NCI-H1694 treated with DMSO at 0.1 percent for 48 hours (cell line): ENCODE measurements at places on chromosomes 11 and 22.

DNA sequence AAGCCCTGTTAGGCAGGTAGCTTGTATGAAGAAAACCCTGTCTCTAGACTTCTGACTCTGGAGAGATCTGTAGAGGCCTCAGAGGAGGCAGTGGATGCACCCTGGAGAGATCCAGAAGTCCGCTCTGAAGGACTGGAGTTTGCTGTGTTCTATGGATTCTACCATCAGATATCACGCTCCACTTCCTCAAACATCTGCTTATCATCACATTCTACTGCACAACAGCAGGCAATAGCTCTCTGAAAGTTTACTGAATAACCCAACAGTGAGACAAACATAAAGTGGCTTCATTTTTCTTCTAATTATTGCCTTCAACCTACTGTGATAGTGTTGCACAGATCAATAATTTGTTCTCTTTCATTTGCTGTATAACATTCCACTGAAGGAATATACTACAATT, 59.0 kb upstream of the OR9Q1 start:
- DNase-seq, result no peak

GRCh38 chr11:110955776-110956175, 243.5 kb upstream of the ARHGAP20 start:
- DNase-seq, result no peak

GRCh38 chr11:68983801-68984200, 3.0 kb upstream of the MRGPRD start:
- DNase-seq, result no peak

DNA sequence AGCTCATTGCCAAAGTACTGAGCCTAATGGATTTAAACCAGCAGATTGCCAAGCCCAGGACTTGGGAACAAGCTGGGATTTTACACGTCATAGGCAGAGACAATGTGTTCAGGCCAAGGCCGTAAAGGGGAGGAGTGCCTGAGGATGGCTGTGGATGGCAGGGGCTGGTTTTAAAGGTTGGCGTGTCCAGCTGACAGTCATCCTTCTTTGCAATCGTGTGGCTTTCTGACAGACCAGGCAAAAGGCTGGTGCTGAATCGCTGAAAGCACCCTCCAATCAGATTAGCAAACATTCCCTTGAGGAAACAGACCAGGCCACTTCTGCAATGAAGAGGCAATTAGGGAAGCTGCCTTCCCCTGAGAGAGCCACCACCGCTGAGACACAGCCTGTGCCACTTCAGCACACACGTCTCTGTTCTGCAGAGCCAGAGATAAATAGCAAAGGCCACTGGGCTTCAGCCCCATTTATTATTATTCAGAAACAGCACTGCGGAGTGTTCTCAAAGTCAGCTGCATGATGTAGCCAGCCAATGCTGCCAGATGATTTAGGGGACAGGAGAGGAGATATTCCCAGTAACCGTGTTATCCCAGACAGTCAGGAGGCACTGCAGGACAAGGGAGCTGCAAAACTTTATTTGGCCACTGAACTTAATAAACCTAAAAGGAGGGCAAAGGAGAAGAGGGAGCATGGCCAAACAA, 54.2 kb upstream of the CSNK2A3 start:
- DNase-seq, result no peak

DNA sequence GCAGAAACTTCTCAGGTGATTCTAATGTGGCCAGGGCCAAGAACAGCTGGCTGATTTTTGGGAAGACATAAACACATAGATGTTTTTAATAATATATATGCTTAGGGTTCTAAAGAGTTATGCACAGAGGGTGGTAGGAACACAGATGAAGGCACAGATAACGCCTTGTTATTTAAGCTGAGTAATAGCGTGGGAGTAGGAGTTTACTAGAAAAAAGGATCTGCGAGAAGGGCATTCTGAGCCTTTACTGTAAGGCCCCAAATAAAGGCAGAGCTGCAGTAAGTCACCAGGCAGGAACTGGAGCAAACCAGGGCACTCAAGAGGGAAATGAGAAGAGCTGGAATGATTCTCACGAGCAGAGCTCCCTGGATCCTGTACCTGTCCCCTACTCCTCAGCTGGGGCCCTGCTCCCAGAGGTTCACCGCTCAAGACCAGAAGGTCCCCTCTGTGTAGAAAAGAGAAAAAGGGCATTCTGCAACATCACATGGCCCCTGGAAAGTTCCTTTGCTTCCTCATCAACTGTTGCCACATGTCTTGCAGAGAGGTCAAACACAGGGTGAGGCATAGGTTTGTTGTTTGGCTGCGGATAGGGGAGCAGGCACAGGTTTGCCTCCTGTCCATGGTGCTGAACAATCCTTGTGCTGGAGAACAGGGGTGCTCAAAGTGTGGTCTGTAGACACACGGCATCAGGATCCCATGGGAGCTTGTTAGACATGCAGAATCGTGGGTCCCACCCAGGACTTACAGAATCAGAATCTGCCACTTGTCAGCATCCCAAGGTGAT, 125.7 kb downstream of the TENM4 start:
- no peak for DNase-seq

DNA sequence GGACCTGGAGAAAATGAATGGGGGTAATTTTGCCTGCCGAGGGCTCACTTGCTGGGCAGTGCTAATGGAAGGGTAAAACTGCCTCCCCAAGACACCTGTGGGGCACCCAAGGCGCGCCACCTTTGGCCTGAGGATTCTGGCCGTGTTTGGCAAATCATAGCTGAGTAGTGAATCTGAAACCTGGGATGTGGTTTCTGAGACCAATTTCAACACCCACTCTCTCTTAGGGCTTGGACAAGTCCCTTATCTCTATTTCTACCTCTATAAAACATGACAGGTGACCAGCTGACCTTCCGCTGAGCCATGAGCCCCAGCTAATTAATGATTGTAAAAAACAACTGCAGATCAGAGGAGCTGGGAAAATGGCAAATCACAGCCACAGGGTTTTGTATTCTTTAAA, 1.5 kb upstream of the PACSIN3 start:
- no peak for DNase-seq

DNA sequence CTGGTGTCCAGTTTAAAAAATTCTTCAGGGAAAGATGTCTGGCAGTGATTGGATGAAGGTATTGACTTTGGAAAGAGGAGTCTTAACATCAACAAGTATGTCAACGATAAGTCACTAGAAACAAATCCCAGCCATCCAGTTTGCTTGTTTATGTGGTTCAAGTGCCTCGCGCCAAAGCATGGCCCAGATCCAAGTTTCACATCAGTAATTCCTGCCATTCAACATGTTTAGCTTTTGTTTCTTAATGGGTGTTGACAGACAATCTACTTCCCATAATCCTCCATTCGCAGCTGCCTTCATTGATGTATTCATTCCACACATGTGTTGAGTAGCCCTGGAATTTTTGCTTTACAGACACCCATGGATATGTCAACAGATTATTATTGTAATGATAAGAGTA, 77.8 kb downstream of the UBASH3B start:
- DNase-seq, result no peak

GRCh38 chr11:2256951-2257700, 13.3 kb downstream of the ASCL2 start:
- no peak for DNase-seq

GRCh38 chr11:23406131-23406819, 546.0 kb upstream of the CCDC179 start:
- no peak for DNase-seq

DNA sequence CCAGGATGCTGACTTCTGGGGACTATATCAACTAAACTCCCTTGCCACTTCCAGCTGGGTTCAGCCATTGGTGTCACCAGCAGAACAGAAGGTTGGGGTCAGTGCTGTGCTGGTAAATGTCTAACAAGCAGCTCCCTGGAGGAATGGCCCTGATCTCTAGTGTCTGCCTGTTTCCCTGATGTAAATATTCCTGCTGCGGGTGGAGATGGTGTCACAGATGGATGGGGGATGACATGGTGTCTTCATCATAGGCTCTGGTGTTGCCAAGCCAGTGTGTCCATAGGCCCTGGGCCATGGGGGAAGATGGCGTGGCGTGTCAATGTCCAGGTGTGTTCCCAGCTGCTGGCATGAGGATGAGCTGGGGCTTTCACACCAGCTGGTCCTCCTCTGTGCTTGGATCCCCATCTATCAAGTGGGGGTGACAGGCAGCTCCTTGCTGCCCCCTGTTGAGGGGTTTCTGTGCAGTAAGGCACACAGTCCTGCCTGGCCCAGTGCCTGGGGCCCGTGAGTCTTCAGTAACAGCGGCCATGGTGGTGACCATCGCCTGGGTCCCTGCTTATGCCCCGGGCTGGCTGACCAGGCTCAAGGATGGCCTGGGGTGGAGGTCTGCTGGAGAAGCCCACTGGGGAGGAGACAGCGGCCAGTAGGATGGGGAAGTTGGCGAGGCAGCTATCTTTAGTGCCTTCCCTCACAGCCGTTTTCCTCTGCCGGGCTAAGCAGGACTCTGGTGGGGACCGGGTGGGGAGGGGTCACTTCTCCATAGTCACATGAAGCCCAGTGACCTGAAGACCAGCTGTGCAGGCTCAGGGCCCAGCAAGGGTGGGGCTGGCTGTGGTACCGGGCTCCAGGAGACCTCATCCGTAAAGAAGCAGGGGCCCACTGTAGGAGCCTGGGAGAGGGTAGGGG, 12.7 kb downstream of the RPL3 start:
- DNase-seq, result peak; percentile 19

GRCh38 chr11:7208391-7208790, 43.3 kb upstream of the SYT9 start:
- no peak for DNase-seq

DNA sequence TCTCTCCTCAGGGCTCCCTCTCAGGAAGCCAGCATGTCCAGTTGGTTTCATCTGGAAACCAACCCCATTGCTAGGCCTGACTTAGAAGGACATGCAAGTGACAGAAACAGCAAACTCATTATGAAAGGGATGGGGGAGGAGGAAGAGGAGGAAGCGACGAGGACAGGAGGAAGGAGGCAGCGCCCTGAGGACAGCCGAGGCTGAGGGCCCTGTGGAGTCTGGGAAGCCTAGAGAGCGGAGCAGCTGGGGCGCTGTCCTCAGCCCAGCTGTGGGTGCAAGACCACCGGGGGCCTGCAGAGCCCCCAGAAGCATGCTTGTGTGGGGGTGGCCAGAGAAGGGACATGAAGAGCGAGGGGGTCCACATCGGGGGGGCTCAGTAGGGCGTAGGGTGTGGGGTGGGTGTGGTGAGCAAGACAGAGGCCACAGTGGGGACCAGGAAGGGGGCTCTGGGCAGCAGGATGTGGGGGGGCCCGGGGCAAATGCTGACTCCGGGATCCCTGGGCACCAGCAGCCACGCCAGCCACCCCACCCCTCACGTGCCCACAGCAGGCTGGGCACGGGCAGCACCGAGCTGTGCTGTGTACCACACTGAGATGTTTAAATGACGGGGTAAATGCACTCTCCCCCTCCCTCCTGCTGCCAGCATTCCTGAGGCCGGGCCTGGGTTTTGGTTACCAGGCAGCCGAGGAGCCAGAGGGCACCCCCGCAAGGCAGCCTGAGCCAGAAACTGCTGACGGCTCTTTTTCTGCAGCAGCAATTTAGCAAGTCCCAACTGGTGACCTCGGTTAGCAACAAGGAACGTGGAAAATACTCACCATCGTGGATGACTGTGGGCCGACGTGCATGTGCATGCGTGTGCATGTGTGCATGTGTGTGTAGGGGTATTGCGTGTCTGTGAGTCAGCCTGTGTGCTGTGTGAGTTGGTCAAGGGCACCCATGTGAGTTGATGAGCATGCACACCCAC, 82.7 kb upstream of the LINC01488 start:
- DNase-seq, result no peak

- DNase-seq, result no peak
Observed at GRCh38 chr22:22245256-22245909, 797 bp downstream of the VPREB1 start.

DNA sequence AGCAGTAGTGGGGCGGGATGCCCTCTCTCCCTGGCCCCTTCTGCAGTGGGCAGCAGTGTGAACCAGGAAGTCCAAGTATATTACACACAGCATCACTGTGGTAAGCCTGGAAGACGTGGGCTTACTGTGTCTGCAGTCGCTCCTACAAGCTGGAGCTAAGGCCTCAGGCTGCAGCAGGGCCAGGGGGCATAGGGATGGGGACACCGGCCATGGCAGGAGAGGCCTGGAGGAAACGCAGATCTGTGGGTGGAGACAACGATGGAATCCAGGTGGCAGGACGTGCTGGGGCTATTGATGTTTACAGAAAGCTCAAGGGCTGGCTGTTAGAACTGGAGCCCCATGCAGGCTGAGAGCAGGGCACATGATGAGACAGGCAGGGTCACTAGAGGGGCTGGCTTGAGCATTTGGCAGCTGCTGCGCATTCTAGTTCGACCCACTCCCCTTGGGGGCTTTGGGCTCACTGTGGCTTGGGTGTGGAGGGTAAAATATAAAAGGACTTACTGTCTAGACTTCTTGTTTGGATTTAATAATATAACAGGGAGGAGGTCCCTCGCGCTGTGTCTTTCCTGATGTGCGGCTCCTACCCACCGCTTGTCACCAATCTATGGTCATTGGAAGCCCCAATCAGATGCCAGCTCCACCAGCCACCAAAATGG, 539.5 kb downstream of the TBC1D22A start:
- DNase-seq, result peak; percentile 5

DNA sequence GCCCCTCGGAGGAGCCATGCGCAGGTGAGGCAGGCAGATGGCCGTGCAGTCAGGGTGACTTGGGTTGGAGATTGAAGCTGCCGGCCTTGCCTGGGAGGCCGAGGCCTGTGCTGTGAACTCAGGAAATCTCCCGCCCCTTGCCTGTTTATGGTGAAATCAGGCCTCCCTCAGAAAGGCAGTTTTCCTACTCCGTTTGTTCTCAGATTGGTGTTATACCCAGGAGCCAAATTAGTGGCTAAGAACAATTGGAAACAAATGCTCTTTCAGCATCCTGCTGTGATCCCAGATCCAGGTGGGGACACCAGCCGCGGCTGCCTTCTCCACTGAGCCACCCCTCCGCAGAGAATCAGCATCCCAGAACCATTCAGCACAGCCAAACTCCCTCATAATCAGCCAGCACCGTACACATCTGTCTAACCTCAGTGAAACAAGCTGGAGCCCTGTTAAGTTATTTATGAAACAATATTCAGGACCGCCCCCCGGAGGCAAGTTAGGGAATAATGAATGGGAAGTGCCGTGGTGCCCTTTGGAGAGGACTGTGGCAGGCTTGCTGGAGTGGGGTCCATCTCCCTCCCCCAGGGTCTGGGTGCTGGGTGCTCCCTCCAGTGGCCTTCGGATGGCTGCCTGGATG, 60.0 kb downstream of the PKNOX2 start:
- DNase-seq, result no peak

- no peak for DNase-seq
Observed at GRCh38 chr11:11420191-11420898, 67.3 kb upstream of the CSNK2A3 start.

DNA sequence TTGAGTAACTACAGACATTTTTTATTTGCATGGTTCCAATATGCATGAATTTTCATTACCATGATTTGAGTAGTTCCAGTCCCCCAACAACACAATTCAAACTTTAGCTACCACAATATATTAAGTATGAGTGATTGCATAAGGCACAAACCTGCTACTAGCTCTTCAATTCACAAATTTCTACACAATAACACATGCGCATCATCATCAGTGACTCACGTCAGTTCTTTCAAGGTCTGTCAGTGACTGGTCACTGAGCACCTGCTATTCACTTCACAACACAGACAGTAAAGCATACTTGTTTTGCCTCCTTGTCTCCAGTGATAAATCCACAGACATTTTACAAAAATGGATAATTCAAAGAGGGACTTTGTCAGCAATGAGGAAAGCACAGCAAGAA, 435.1 kb upstream of the CCDC90B start:
- no peak for DNase-seq
